ENCODE measurements at places on chromosomes 5 and 9. TPM values are rescaled to one million over a fixed set of nuclear protein-coding genes. Genes with fewer than 3 reads are reported as not detected.

Gene GLRA1
- total RNA-seq = not detected

Gene TMEM171
- not detected for total RNA-seq

Gene WNT8A
- not detected for total RNA-seq

Gene ZFP2
- total RNA-seq = 4.2 TPM

Gene GAPT
- 1.6 TPM for total RNA-seq

All from ovary (tissue), 10 donors.